Activated naive CD8-positive, alpha-beta T cell treated with anti-CD3 and anti-CD28 coated beads, Interleukin-2, amount 10 ng/mL, durations not matched to agents 7 days and 5 days (primary cell): ENCODE measurements at places on chromosomes 13 and 19. TPM values are rescaled to one million over a fixed set of nuclear protein-coding genes. Genes with fewer than 3 reads are reported as not detected.

C3 gene
- 2.0 TPM for total RNA-seq

C1QTNF9B gene
- total RNA-seq, result not detected

SLITRK6 gene
- not detected for total RNA-seq

ATG4D gene
- 50.4 TPM for total RNA-seq

ASPDH gene
- total RNA-seq, result not detected

B3GNT3 gene
- not detected for total RNA-seq

ZNF625 gene
- total RNA-seq, result 7.2 TPM

ZNF222 gene
- 7.8 TPM for total RNA-seq

CCDC97 gene
- total RNA-seq, result 37.8 TPM

MIA gene
- 3.0 TPM for total RNA-seq

CD320 gene
- total RNA-seq, result 36.1 TPM

TTYH1 gene
- total RNA-seq, result 1.9 TPM

ETFB gene
- 124 TPM for total RNA-seq

ZNF564 gene
- total RNA-seq, result 18.1 TPM

UTP14C gene
- total RNA-seq, result 10.7 TPM

PALM3 gene
- not detected for total RNA-seq

FRY gene
- total RNA-seq, result 1.4 TPM

SH2D3A gene
- 35.7 TPM for total RNA-seq

NRTN gene
- 0.36 TPM for total RNA-seq

RGL3 gene
- not detected for total RNA-seq

SIGLEC11 gene
- not detected for total RNA-seq

ZIM2 gene
- not detected for total RNA-seq

GJB6 gene
- 5.1 TPM for total RNA-seq

PSG3 gene
- not detected for total RNA-seq

WDR87 gene
- total RNA-seq, result not detected

WDR88 gene
- not detected for total RNA-seq

MBD3L2B gene
- not detected for total RNA-seq
